Fibroblast of lung (primary cell): ENCODE measurements at places on chromosomes 16 and 17. TPM values are rescaled to one million over a fixed set of nuclear protein-coding genes. Genes with fewer than 3 reads are reported as not detected.
A peak's percentile ranks its signal among the peaks of the same experiment; 100 is the strongest.

- DNase-seq = peak; percentile 68
These were observed 65.1 kb downstream of the SDR42E1 start for GRCh38 chr16:81946206-81946605.

DNA sequence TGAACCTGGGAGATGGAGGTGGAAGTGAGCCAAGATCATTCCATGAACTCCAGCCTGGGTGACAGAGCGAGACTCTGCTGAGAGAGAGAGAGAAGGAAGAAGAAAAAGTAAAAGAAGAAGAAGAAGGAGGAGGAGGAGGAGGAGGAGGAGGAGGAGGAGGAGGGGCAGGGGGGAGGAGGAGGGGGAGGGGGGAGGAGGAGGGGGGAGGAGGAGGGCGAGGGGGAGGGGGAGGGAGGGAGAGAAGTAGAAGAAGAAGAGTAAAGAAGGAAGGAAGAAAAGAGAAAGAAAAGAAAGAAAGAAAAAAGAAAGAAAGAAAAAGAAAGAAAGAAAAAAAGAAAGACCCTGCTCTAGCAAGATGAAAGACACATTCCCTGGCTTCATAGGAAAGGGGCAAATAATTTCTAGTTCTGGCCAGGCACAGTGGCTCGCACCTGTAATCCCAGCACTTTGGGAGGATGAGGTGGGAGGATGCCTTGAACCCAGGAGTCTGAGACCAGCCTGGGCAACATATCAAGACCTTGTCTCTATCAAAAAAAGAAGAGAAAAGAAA is 23.6 kb downstream of the SOCS1 start:
- no peak for DNase-seq

DNA sequence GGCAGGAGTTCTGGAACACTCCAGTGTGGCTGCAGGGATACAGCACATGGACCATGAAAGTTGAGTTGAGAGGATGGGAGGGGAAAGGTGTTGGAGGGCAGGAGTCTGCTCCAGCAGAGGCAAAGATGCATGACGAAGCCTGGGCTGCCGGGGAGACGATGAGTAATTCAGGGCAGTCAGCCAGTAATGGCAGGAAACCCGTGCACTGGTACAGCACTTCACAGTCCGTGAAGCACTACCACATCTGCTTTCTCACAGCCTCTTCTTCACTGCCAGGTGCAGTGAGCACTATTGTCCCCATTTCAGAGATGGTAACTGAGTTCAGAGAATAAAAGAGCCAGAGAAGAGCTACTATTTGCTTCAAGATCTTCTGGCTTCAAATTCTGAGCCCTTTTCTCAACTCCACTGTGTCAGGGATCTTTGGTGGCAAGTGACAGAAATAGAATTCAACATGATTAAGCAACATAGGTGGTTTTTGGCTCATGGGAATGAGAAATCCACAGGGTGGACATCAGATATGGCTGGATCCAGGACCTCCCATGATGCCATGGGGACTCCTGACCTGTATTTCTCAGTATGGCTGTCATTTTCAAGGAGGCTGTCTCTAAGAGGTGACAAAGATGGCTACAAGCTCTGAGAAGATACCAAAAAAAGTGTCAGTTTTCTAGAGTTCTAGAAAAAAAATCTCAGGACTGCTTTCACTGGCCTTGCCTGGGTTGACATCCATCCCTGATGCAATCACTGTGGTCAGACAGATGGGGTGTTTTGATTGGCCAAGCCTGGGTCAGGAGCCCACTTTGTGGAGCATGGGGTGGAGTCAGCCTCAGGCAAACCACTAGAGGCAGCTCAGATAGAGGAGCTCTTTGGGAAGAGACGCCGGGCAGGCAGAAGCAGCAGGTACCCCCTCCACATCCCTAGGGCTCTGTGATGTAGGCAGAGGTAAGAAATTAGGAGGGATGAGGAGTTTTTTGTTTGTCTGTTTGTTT is 24.7 kb downstream of the IL21R start:
- peak; percentile 88 for DNase-seq

DNA sequence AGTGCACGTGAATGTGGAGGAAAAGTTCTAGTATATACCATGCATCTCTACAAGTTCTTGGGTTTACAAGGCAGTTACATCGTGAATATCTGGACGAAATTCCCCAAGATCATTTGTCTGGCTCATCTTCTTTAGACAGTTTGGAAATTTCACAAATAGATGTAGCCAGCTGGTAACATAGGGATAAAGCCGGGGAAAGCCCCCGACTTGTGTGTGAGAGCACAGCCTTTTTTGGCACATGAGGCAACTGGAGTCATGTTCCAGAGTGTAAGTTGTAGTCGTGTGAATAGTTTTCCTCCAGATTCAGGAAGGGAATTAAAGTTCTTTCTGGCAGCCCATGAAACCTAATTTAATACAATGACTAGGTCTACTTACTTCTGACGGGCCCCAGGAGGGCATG is 62.3 kb downstream of the MARCHF10 start:
- DNase-seq = no peak

DNA sequence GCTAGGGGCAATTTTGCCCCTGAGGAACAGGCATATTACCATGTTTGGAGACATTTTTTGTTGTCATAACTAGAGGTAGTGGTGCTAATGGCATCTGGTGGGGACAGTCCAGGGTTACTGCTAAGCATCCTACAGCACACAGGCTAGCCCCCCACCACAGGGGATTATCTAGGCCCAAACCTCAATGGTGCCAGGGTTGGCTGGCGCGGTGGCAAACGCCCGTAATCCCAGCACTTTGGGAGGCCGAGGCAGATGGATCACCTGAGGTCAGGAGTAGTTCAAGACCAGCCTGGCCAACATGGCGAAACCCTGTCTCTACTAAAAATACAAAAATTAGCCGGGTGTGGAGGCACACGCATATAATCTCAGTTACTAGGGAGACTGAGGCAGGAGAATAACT is 15.2 kb downstream of the C1QTNF1 start:
- DNase-seq = no peak

GRCh38 chr16:11405331-11406176 is 60.3 kb downstream of the RMI2 start:
- no peak for DNase-seq

DNA sequence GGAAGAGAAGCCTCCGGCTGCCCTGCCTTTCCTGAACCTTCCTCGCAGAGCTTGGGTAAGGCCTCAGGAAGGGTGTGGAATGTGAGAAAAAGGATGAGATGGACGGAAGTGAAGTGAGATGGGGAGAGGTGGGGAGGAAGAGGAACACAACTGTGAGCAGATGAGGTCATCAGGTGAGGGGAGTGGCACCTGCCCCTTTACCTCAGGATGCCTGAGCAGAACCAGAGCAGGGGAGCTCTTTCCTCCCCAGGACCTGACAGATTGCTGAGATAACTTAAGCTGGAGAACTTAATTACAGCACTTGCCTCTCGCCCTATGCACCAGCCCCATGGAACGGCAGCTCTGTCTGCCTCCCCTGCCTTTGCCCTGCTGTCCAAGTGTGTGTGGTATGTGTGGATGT is 29.8 kb downstream of the TMEM132E start:
- no peak for DNase-seq

DNA sequence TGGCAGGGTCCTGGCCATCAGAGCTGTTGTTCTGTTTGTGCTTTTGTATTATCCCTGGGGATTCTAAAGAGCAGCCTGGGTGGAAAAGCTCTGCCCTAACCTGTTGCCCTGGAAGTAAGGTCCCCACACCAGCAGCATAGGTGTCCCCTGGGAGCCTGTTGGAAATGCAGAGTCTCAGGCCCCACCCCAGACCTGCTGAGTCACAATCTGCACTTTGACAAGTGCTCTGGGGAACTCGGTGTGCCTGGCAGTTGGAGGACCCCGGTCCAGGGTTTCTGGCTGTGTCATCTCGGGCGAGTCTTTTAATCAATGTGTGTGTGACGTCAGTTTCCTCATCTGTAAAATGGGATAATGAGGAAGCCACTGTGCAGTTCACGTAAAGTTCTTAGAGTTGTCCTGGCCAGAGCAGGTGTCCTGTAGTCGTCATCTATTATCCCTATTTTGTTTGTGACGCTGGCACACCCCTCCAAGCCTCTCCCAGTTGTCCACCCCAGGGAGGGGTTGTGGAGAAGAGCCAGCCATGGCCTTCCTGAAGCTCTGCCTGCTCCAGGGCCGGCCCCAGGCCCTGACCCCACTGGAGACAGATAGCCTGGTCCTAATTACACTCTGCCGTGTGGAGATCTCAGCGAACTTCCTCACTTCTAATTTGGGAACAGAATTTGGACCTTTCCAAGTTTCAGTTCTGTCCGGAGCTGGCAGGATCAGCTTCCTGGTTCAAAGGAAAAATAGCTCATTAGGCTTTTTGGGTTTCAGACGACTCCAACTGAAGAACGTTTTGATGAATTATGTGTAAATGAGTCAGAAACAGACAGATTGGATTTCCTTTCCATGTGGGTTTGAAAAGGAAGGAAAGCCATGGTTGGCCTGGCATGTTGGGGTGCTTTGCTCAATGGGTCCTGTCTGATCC is 295.7 kb upstream of the FOXF1 start:
- DNase-seq = peak; percentile 51

DNA sequence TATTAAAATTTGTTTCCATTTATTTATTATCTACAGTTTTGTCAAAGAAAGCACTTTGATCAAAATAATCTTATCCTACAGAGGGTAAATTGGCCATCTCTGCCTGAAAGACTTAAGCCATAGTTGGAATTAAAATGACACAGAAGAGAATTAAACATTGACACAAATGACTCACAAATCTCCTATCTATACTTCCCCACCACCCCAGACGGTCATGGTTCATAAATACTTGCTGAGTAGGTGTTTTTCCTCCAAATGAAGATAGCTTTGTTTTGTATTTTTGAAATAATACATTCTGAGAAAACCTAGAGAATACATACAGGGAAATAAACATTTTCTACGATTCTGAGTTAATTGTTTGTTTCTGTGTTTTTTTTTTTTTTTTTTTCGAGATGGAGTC is 142.8 kb downstream of the MAP2K6 start:
- no peak for DNase-seq

The SLC5A11 gene
- under 0.01 TPM in 1 of 2 replicates, not detected in the other for total RNA-seq

The ACSM5 gene
- total RNA-seq = not detected in 2 replicates
